ENCODE measurements at places on chromosomes 12 and 14.
A peak's percentile ranks its signal among the peaks of the same experiment; 100 is the strongest.

DNA sequence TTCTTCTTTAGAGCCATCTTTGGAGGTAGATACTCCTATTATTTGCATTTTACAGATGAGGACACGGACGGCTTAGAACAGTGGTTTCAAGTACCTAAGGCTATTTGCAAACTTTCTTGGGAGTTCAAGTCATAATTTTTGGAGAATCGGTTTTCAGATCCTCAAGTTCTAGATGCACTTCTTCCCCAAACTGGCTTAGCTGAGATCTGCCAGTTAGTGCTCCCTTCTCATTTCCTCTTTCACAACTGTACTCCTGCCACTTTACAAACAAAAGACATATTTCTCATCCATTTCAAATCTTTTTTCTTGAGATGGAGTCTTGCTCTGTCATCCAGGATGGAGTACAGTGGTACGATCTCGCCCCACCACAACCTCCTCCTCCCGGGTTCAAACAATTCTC lies 77.3 kb downstream of the HELB start:
- no peak for DNase-seq

DNA sequence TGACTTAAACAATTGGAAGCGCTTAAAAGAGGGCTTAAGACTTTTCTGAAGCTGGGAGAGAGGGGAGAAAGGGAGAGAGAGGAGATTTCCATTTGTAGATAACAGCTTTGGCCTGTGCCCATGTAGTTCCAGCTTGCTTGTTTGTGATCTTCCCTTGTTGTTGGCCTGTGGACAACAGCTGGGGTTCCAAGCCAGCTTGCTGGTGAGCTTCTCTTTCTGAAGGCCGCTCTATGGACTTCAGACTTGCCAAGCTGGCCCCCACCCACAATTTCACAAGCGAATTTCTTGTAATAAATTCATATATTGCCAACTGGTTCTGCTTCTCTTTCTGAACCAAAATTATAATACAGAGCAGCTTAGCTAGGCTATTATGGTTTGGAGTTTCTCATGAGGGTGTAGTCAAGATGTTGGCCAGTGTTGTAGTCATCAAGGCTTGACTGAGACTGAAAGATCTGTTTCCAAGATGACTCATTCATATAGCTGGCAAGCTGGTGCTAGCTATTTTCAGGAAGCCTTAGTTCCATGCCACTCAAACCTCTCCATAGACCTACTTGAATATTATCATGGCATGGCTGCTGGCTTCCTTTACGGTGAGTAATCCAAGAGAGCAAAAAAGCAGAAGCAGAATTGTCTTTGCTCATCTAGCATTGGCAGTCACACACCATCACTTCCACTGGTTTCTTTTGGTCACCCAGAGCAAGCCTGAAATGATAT lies 89.4 kb downstream of the ATP23 start:
- peak; percentile 24 for DNase-seq

- no peak for DNase-seq
These were observed 20.3 kb downstream of the RHOF start for GRCh38 chr12:121773011-121773777.

DNA sequence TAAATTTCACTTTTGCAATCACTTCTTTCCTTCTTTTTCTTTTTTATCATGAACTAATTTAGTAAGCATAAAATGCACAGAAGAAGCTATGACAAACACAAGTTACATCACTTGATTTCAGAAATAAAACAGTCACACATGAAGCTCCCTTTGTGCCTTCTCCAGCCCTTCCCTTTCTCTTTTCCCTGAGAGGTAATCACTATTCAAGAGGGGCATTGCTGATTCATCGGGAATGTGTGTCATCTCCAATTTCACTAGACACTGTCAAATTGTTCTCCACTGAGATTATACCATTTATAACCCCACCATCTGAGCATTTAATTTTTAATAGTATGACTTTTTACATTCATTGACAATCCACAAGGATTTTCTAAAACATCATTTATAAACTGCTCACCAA lies 91.6 kb upstream of the PTPRQ start:
- peak; percentile 4 for DNase-seq

GRCh38 chr12:59624732-59625460 lies 29.1 kb downstream of the SLC16A7 start:
- no peak for DNase-seq

DNA sequence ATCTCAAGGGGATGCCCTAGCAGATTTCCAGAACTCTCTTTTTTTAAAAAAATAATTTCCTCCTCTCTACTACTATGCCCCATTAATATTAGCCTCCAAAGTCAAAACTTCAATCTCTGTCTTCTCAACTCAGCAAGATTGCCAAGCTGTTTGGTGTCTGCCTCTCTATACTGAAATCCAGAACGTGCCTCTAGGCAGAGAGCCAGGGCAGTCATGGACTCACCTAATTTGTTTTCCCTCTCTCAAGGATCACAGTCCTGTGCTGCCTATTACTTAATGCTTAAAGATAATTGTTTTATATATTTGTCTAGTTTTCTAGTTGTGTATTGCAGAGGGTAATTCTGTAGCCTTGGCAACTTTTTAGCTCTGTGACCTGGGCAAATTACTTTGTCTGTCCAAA lies 74.7 kb downstream of the E2F7 start:
- no peak for DNase-seq

- no peak for DNase-seq
These were observed 128.1 kb upstream of the AMIGO2 start for GRCh38 chr12:47207829-47208248.

DNA sequence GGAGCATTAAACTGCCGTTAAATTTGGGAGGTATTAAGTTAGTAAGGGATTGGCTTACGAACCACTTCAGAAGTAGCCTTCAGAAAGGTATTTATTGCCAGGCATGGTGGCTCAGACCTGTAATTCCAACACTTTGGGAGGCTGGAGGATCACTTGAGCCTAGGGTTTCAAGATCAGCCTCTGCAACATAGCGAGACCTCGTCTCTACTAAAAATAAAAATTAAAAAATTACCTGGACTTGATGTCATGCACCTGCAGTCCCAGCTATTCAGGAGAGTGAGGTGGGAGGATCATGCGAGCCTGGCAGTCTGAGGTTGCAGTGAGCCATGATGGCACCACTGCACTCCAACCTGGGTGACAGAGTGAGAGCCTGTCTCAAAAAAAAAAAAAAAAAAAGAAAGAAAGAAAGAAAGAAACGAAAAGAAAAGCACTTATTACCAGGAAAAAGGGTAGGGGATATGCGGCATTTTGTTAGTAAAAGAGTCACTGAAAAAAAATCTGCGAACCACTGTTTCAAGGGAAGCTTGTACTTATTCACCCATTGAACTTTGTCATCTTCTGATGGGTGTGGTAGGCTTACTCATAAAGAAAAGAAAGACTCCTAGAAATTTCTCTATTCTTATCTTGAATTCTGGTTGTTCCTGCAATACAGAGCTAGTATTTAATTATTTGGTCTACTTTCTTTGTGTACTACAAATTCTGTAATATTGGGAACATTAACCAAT lies 33.6 kb upstream of the PLEKHA5 start:
- DNase-seq, result peak; percentile 13

DNA sequence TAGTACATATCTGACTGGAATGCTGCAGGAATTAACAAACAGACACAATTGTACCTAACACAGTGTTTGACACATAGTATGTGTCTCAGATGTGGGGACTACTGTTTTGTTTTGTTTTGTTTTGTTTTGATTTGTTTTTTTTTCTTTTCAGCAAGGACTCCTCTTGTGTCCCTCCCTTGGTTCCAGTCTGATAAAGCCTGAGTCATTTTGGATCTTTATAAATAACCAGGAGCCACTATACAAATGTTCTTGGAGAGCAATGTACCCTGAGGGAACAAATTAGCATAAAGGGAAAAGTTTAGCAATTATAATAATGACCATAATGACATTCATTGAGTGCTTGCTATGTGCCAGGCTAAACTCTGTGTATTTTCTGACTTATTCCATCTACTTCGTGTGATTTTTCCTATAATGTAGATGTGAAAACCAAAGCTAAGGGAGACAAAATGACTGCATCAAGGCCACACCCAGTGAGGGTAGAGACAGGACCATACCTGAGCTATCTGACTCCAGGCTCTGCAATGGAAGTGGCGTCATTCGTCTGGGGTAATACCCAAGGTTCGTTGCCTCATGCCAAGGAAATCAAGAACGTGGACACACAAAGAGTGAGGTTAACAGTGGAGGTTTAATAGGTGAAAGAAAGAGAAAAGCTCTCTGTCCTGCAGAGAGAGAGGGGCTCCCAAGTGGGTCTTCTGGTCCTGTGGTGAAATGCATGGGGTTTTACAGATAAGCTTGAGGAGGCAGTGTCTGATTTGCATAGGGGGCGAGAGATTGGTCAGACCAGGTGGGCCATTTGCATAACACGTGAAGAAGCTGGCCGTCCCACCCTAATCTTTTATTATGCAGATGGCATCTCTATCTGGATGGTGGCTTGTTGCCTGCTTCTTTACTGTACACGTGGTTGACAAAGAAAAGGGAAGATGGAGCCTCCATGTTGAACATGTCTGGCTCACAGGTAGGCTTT lies 285.5 kb upstream of the SFSWAP start:
- no peak for DNase-seq

DNA sequence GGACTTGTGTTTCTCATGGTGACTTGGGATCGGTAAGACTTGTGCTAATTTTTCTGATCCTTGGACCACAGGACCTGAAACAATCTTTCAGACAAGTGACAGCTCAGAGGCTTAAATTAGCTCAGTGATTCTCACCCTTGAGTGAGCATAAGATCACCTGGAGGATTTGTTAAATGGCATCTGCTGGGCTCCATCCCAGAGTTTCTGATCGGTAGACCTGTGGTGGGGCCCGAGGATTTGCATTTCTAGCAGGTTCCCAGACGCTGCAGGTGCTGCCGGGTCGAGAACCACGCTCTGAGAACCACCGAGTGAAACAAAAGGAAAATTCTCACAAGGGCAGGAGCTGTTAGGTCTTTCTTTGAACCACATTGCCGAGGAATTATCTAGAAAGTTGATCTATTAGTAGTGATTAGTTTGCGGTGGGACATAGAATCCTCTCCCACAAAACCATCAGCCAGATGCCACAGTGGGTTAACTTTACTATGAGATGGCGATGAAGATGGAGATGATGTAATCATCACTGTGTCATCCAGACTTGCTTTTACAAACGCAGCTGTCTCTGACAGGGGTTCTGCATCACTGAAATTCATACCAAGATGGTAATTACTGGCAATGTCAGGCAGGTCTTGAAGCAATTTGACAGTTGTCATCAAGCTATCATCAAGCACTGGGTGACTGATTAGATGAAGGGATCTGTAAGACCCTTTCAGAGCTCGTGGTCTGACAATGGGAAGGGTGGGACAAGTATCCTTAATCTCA lies 184.0 kb downstream of the AACS start:
- no peak for DNase-seq

- no peak for DNase-seq
These were observed 67.2 kb downstream of the PTPRR start for GRCh38 chr12:70853326-70853725.

DNA sequence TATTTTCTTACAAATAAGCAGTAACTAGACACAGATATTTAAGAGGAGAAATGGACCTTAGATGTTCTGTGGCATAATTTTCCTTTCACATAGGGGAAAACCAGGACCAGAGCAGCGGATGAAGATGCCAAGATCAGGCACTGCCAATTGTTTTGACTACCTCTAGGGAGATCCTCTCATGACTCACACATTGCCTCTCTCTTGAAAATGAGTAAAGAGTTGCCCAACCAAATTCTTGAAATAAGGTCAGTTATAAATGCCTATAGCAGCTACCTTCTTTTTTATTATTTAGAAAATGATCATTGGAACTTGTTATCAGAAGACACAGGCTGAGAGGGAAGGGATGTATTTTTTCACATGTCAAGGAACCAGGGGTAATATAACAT lies 263.4 kb upstream of the PLEKHG7 start:
- DNase-seq, result peak; percentile 58

DNA sequence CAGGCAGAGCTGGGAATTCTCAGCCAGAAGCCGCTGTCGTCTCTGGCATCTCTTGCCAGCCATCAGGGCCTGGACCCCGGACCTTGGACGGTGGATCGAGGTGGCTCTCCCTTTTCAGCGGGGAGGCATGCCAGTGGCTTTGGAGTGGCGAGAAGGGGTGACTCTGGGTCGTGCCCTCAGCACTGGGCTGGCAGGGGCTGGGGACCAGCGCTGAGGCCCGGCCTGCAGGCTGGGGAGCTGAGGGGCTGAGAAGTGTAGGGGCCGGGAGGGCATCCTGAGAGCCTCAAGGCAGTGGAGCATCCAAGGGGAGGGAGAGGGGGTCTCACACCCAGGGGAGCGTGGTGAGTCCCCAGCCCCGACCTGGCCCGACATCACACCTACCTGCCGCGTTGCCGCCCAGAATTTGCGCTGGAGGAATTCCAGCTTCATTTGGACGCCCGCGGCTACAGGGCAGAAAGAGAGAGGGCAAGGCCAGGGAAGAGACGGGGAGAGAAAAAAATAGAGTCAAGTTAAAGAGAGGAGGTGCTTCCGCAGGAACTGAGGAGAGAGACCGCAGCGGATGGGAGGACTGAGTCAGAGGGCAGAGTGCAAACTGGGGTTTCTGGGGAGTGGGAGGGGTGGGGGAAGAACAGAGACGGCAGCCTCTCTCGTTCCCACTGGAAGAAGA lies 9.0 kb upstream of the LRTM2 start:
- no peak for DNase-seq

GRCh38 chr12:67697443-67697842 lies 48.9 kb downstream of the DYRK2 start:
- no peak for DNase-seq

DNA sequence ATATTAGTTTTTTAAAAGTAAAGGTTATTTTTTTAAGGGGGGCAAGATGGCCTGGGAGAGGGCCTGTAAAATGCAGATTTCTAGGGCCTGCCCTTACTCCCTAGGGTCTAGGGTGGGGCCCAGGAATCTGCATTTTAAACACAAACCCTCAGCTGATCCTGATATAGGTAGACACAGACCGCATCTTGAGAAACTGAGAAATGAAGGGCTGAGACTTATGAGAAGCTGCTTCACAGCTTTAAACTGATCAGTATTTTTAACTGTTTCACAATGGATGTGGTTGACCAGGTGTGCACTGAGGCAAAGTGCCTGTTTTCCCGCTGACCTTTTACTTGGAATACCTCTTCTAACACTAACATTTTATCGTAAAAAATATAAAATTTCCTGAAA lies 84.0 kb downstream of the CCDC88C start:
- no peak for DNase-seq

GRCh38 chr14:95547626-95548327 lies 12.9 kb downstream of the GLRX5 start:
- no peak for DNase-seq

GRCh38 chr14:68384881-68385280 lies 408.0 kb downstream of the ZFP36L1 start:
- DNase-seq, result no peak

GRCh38 chr12:121278169-121279070 lies 18.1 kb downstream of the CAMKK2 start:
- no peak for DNase-seq

GRCh38 chr12:51409846-51410245 lies 14.8 kb upstream of the SLC4A8 start:
- DNase-seq, result no peak

- no peak for DNase-seq
These were observed 68.0 kb upstream of the GALNT9 start for GRCh38 chr12:132397152-132397933.

Measured in HS-5 (cell line).